ENCODE measurements at places on chromosomes 5 and 9. TPM values are rescaled to one million over a fixed set of nuclear protein-coding genes. Genes with fewer than 3 reads are reported as not detected.
A peak's percentile ranks its signal among the peaks of the same experiment; 100 is the strongest.

DNA sequence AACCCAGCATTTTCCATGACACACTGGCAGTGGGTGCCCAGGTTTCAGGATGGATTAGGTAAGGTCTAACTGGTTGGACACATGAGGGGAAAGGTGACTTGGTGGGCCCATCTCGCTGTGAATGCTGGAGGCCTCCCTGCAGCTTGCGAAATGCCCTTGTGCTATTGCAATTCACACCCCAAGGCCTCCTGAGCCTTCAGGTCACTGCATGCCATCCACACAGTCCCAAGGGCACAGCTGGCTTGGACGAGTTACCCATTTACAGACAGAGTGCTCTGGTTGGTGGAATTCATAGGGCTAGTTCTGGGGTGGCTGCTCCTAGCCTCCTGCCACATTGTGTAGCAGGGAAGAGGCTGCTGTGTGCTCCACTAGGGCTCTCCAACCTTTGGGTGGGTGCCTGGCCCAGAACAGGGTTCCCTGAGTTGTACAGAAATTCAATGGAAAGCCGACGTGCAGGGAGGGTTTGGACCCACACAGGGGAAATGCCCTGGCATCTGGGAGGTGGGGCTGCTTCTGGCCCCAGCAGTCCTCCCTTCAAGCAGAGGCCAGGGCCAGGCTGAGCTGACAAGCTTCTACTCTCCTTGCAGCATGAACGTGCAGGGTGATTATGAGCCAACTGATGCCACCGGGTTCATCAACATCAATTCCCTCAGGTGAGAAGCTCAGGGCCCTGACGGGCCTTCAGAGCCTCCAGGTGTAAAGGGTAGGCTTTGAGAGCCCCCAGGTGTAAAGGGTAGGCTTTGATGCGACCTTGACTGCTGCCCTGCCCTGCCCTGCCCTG, 54.3 kb downstream of the ASS1 start:
- DNase-seq, result no peak

TICAM2 gene
- 2.8 TPM for polyA plus RNA-seq

DNA sequence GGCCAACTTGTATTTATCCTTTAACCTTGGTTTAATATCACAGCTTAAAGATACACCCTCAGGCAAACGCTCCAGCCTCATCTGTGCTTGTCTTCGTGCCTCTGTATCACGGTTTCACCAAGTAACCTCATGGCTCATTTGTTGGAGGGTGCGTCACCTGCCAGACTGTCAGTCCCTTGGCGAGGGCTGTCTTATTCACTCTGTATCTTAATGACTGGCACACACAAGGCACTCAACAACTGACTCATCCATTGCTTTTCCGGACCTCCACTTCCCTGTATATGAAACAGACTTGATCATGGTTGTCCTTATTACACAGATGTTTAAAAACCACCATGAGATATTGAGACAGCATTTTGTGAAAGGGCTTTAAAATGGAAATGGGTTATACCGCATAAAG, 28.0 kb downstream of the LCP2 start:
- no peak for DNase-seq

DNA sequence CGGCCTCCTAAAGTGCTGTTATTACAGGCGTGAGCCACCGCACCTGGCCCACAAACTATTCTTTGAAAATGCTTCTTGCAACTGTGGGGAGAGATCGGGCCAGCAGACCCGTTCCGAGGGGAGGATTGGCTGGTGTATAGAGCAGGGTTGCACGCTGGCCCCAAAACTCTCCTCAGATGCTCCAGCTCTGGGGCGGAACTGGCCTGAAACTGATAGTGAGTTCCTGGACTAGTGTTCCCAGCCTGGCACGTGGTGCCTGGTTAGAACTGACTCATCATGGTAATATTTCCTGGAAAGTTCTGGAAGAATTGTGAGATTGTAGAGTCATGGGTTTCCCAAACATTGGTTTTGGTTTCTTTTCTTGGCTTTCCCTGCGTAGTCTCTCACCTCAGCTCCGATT, 120.5 kb downstream of the FBXL7 start:
- no peak for DNase-seq

DNA sequence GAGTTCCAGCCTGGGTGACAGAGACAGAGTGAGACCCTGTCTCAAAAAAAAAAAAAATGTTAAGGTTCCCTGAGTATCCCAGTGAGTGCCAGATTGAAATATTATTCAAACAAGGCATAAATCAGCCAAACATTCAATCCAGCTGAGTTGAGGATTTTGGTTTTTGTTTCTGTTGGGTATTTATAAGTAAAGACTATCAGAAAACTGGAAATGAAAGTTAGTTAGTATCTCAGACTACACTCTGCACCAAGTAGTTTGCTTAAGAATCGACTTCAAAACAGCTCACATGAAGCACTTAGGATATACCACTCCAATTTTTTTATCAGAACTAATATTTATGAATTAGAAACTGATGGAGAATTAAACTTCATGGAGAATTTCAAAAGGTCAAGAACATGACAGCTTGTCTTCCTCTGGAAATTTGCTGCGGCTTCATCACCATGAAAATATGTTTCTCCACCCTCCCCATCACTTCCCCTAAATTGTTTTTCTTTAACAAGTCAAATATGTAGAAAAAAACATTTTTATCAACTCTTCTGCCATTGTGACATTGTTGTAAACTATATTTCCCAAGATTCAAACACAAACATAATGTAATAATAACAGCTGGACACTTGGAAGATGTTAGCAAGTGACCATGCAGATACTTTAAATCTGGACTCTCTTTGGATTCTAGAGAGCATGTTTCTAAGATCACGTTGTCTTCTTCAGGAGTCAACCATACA, 110.0 kb upstream of the PTGER4 start:
- DNase-seq, result no peak

GRCh38 chr5:139669662-139670368, 21.7 kb downstream of the CXXC5 start:
- DNase-seq, result no peak

FOCAD gene
- 26.8 TPM for polyA plus RNA-seq

- no peak for DNase-seq
These were observed 56.7 kb upstream of the NPR3 start for GRCh38 chr5:32654427-32654826.

- peak; percentile 42 for DNase-seq
These were observed at the start of gene C5orf52 for GRCh38 chr5:157670662-157671591. Gene C5orf52 (plus strand): TSS chr5:157671533. CDS start chr5:157671615, 82 bp downstream.

DNA sequence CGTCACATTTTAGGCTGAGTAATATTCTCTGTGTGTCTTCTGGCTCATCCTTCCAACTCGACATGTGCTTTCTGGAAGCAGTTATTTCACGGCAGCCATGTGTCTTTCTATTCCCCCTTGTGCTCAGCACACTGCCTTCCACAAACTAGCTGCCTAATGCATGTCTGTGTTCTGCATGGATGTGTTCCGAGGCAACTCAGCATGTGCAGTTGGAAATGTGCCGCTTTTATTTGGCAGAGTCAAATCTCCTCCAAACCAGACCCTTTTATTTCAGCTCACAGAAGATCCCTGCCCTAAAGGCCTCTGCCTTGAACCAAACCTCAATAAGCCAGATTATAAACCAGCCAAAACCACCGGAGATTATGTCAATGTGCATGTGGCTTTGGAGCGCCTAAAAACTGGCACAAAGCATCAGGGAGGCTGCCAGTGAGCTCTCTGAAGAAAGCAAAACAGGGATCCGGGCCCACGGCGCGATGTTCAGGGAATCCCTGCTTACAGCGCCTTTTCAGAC, 360.2 kb downstream of the DEPDC1B start:
- no peak for DNase-seq

GRCh38 chr9:136079916-136080246, 15.2 kb downstream of the NACC2 start:
- DNase-seq, result no peak

DNA sequence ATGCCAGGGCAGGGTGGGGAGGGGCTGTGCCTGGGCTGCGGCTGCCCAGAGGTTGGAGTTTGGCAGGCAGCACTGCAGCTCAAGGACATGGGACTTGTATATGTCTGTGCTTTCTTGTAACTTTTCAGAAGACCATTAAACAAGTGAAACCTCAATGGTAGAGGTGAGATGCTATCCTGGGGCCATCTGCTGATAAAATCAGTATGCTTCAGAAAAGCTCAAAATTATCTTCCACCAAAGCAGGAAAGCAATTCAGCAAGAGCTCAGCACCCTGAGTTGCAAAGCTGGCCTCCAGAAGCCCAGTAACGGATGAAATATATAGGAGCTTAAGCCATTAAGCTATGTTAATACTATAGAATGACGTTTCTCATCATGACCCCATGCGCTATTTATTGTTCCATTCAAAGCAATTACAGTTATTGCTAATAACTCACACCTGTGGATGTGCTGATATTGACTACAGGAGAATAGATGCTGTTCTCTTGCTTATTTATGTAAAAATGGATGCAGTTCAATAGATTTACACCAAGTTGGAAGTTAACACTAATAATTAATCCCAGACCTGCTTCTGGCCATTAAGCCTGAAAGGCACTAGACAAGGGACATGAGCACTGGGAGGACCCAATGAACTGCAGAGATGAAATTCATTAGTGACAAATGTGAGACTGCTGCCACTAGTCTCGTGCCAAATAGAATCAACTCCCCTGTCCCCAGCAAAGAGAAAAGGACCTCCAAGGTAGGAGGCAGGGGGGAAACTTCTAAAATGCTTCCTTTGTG, 316.3 kb upstream of the PANK3 start:
- no peak for DNase-seq

DNA sequence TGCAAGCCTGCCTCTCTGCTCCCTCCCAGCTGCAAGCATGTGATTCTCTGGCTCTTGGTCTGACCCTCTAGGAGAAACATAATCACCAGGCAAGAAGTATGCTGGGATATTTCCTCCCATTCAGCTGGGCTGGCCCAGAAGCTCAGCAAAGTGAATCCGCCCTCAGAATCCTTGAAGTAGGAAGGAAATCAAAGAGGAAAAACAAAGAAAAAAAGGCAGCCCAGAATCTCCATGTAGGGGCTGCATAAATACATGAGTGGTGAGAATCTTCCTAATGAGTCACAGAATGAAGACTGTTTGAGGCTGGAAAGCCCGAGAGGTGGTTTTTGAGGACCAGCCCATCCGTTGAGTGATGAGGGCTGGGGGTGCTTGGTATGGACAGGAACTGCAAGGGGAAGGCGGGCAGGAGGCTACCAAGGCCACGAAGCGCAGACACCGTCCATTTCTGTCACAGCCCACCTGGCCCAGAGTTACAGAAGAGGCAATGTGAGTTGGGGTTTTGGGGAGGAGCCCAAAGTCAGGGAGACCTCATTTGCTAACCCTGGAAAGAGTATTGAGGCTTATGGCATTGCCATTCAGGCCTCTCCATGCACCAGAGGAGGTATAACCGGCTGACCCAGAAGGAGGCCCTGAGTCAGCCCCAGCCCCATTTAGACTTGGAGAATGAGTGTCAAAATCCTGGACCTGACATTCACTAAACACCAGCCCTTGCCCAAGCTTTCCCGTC, 33.4 kb upstream of the TGFBR1 start:
- DNase-seq, result no peak

DNA sequence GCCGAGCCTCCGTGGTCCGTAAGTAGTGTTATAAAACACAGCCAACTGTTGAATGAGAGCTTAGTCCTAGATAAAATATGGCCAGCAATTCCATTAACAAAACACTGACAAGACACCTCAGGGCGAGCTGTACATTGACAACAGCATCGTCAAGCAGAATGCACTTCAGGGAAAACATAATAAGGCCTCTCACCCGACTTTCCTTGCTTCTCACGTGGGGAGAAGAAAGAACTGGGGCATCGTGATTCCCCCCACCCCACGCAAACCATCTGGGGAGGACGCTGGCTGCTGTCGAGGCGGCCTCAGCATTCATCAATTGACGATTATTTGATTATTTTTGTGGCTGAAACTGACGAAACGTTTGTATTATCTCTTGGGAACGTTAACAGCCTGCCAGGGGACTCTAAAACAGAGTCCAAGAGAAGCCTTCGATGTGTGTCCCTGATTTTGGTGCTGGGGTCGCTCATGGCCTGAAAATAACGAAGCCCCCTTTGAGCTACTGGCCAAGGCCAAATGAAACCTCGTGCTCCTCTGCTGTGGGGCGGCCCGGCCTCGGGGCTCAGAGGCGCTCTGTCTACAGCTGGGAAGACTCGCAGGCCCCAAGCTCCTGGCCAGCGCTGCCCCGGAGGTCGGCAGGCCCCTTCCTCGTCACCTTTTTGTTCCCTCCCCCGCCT, 464 bp downstream of the GDF9 start:
- DNase-seq, result no peak

OTULIN gene
- polyA plus RNA-seq, result 19.4 TPM

CCDC180 gene
- polyA plus RNA-seq, result 9.9 TPM

DNA sequence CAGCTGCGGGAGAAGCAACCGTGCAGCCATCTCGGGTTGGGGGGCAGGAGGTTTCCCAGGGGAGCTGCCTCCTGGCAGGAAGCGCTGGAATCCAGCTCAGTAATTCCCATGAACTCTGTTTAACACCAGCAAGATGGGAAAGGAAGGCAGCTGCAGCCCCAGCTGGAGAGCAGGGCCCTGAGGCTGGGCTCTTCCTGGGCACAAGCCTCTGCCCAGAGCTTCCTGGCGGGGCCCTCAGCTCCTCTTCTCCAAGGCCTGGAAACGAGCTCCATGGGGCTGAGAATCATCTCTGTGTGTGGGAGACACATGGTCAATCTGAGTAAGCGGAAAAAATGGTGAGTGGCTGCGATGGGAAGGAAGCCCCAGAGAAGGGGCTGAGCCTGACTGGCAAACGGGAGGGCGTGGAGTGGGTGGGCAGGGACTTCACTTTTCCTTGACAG, 6.3 kb downstream of the MRPL36 start:
- no peak for DNase-seq

SPINK5 gene
- polyA plus RNA-seq, result 0.11 TPM

- no peak for DNase-seq
These were observed 160.0 kb downstream of the PRR16 start for GRCh38 chr5:120624021-120624563.

GOLGA1 gene
- 14.4 TPM for polyA plus RNA-seq

DNA sequence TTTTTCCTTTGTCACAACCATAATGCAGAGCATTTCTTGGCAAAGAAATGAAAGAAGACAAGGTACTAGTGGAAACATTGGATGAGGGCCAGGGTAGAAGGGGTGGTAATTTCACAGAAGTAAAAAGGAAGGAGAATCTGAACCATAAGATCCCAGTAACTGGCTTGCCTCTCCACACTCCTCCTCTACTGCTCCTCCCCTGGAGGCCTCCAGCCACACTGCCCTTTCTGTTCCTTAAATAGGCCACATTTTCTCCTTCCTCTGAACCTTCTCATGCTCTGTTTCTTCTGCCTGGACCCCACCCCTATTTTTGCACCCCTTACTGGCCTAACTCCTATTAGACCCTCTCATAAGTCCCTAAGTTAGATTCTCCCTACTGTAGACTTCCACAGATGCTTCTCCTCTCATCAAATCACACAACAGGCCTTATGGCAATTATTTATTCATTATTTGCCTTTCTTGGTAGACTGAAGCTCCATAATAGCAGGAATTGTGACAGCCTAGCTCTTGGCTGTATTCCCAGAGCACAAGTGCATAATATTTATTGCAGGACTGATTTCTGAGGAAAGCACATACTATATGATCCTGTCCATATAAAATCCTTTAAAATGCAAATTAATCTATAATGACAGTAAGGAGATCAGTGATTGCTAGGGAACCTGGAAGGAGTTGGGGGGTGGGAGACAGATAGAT, 31.3 kb upstream of the GRIA1 start:
- no peak for DNase-seq

All from renal cortex interstitium (tissue), 15 donors.